ENCODE measurements at places on chromosomes 7 and 10.

DNA sequence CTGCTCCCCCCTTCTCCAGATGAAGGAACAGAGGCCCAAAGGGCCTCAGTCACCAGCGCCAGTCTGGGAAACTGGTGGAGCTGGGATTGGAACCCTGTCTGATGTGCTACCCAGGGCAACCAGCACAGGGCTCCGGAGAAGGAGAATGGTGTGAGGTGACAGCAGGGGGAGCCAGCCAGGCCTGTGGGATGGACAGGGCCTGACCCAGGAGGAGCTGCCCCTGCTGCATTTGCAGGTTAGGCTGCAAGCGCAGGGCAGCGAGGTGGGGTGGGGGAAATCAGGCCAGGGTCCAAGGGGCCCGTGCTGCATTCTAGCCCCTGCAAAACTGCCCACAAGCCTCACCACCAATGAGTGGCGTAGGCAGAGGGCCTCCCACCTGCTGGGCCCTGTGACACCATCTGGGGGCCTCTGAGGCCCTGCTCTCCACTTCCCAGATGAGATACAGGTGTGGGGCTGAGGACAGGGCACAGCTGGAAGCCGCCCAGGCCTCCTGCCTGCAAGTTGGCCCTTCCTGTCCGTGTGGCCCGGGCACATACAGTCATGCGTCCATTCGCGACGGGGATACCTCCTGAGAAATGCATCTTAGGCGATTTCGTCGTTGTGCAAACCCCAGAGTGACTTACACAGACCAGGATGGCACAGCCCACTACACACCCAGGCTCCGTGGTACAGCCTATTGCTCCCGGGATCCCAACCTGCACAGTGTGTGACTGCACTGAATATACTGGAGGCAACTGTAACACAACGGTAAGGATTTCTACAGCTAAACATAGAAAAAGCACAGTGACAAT, 45.3 kb downstream of the RASGEF1A start:
- no peak for DNase-seq

- DNase-seq, result no peak
Observed at GRCh38 chr10:49302088-49302487, 3.1 kb downstream of the C10orf71 start.

DNA sequence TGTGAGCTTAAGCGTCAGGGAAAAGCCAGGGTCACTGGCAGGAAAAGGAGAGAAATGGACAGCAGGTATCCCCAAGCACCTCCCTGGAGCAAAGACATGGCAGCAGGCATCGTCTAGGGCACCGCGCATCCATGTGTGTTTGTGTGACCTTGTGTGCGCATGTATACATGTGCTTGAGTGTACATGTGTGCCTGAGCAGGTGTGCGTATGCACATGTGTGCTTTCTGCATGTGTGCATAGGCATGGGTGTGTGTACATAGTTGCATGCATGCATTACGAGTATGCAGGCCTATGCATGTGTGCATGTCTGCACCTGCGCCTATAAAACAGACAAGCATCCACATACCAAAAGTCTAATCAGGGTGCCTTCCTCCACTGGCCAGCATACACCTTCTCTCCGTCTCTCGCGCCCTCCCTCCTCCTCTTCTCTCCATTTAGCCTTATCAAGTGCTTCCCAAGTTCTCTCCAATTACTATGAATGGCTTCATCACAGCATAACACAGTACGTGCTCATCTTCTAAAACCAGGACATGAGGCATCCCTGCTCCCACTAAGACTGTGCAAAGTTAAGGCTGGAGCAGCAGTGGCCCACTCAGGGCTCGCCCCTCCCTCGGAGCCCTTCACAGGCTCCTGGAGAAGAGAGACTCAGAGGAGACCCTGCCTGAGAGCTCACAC, 30.6 kb downstream of the RASGEF1A start:
- no peak for DNase-seq

GRCh38 chr7:38535073-38535472, 96.1 kb downstream of the AMPH start:
- DNase-seq, result no peak

DNA sequence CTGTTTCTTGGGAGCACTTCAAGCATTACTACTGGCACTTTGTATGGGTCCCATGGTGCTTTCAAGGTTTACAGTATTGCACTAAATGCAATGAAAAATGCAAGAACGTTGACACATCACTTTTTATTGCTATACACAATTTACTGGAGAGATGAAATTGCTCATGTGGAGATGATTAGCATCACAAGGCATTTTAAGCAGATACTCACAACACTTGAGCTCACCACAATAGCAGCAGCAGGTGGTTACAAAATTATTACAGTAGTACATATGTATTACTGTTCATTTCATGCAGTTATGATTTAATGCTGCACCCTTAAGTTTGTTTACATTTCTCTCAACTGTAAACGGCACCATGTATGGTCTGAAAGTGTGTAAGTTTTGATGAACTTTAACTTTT, 537.7 kb downstream of the GRM8 start:
- DNase-seq, result no peak

DNA sequence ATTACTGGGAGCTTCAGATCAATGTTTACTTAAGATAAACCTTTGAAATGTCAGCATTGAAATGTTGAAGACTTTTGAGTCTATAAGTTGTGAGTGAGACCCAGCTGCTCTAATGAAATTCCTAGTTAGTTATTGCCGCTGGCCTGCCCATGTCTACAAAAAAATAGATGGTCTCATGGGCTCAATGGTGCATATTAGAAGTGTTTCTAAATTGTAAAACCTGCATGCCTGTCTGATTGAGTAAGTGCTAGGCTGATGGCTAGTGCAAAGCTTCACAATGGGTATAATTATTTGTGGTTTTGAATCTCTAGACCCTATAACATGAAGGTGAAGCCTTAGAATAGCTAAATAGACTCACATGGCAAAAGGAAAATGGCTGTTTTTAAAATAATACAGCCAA, 234.5 kb downstream of the SORCS3 start:
- DNase-seq, result no peak

DNA sequence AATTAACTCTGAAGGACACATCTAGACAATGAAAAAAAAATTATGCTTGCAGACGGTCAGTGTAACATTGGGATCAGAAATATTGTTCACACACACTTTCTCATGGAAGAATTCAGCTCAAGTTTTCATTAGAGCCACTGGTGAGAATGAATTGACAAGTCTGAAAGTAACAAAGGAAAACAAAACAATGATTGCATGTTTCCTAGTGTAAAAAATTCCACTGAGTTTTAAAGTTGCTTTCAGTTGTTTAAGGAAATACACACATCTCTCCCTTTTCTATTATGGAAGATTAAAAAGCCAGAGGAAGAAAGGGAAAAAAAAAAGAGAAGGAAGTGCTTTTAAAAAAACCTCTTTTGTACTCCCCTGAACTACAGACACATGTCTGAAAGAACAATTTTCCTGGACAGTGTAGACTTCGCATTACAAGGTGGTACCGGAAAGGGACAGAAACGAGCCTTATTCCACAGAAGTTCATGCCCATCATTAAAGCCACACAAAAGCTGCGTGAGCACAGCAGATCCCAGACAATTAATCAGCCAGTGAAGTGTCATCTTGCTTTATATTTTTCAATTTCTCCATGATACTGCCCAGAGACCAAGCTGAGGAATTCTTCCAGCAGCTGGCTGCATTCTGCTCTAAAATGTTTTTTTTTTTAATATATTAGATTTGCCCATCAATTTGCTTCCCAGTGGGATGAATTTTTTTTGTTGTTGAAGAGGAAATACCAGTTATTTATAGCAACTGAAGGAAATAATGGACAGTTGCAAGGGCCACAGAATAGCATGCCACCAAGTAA, 294.8 kb downstream of the DOCK4 start:
- no peak for DNase-seq

- DNase-seq, result no peak
Observed at GRCh38 chr7:18235819-18236218, 208.2 kb upstream of the PRPS1L1 start.

GRCh38 chr7:79403451-79403850, 50.0 kb downstream of the MAGI2 start:
- no peak for DNase-seq

DNA sequence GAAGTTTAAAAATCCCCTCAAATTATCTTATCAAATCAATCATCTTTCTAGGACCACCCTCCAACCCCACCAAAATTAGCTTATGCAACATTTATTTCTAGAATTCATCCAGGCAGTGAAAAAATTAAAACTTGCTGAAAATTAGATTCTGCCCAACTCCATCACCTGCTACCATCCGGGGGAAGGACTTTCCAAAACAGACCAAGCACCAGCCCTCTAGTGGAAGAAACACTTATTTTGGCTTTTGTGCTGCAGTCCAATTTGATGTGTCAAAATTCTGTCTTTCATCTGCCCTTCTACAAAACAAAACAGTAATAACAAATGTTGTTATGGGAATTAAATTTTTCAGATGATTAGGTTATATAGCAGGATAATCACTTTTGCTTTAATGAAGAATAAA, 35.1 kb downstream of the GCC1 start:
- no peak for DNase-seq

GRCh38 chr10:79494871-79495705, 17.2 kb upstream of the EIF5AL1 start:
- no peak for DNase-seq

DNA sequence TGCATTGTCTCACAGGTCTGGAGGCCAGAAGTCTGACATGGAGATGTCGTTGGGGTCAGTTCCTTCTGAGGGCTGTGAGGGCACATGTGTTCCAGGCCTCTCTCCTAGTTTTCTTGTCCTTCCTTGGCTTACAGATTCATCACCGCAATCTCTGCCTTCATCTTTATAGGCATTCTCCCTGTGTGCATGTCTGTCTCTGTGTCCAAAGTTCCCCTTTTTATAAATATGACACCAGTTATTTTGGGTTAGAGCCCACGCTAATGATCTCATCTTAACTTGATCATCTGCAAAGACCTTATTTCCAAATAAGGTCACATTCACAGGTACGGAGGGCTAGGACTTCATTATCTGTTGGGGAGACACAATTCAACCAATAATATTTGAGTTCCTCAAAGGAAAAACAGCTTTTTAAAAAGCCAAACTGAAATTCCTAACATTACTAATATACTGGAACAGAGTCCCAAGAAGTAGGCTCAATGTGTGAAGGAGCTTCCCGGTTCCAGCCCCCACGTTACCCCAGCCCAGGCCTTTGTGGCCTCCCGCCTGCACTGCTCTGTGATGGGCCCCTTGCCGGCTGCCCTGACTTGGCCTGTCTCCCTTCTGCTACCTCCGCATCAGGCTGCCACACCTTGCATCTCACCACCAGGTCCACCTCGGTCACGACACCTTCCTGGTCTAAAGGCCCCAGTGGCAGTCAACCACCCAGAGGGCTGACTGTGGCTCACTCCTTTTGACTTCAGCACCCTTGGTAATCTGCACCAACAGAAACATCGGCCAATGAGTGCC, 142.7 kb downstream of the KCNMA1 start:
- no peak for DNase-seq
